NCI-H1105 (cell line): ENCODE measurements at places on chromosomes 1 and 21.
A peak's percentile ranks its signal among the peaks of the same experiment; 100 is the strongest.

- no peak for DNase-seq
These were observed 172.0 kb upstream of the KIAA0040 start for GRCh38 chr1:175364424-175365076.

DNA sequence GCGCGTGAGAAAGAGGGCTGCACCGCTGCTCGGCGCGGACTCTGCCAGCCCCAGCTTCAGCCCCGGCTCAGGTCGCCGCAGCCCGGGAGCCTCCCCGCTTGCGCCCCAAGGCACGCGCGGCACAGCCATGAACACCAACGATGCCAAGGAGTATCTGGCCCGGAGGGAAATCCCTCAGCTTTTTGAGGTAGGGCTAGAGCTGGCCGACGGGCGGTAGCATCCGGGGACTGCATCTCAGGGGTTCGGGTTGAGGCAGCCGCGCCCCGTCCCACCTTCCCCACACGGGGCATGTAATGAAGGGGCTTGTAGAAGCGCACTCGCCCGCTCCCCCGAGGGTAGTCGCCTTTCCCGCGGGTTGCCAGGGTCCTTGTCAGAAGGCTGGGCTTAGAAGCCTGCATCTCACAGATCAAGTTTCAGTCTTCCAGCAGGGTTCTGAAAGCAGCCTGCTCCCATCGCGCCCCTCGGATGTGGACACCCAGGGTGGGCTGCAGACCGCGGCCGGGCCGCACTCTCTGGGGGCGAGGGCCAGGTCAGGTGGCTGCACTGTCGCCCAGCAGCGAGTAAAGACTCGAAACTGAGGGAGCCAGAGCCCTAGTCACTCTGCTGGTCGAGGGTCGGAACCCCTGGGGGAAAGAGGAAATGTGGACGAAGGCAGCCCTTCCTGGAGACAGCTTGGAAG is 507 bp downstream of the AK5 start:
- DNase-seq = no peak

DNA sequence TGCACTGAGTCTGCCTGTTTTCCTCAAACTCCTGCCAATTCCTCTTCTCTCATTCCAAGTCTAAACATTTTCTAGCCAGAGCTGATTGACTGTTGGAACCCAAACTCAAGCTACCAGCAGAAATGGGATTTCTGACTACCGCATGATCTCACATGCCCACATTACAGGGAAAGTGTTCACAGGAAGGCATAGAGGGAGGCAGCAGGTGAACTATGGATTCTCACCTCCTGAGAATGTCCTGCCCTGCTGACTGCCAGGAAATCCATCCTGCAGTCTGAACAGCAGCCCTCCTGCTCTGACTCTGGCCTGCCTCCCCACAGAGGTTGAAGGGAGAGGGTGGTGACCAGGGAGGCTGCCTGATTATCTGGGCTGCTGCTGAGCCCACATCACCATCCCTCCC is 22.5 kb downstream of the IQGAP3 start:
- DNase-seq = no peak

- DNase-seq = no peak
These were observed 350.4 kb downstream of the AMY1C start for GRCh38 chr1:104100115-104100514.

GRCh38 chr1:247119600-247120407 is 15.6 kb upstream of the ZNF669 start:
- no peak for DNase-seq

DNA sequence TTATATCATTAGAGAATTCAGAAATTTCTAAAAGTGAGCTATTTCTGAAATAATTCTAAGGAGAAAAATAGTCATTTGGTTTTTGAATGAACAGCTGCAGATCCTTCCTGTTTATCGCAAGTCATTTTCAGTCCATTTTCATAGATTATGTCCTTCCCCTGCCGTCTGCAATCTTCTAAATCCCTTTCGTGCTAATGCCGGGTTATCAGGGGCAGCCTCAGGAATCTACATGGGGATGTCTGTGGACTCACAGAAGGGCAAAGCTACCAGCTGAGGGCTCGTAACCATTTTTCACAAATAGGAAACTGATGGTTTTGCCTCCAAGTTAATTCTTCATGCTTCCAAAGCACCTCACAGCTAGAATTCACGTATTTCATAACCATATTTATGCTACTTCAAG is 23.0 kb downstream of the RCAN3 start:
- no peak for DNase-seq

GRCh38 chr1:112296908-112297307 is 99.1 kb upstream of the CTTNBP2NL start:
- no peak for DNase-seq

GRCh38 chr1:118101999-118102398 is 83.0 kb downstream of the SPAG17 start:
- DNase-seq = no peak

DNA sequence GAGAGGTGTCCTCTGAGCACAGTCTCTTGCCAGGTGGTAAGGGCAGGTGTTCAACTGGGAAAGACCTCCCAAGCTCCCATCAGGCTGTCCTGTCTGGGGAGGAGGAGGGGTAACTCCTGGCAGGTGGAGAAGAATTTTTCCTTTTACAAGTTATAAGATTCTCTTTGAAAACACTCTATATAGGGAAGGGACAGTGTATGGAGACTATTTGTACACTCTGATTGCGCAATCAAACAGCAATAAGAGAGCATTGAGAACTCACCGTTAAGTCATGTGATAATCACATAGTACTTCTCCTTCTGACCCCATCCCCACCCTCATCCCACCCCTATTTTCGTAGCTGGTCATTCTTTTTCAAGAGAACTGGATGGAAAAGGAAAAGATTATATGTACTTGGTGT is 179.3 kb upstream of the ZNF644 start:
- peak; percentile 25 for DNase-seq

DNA sequence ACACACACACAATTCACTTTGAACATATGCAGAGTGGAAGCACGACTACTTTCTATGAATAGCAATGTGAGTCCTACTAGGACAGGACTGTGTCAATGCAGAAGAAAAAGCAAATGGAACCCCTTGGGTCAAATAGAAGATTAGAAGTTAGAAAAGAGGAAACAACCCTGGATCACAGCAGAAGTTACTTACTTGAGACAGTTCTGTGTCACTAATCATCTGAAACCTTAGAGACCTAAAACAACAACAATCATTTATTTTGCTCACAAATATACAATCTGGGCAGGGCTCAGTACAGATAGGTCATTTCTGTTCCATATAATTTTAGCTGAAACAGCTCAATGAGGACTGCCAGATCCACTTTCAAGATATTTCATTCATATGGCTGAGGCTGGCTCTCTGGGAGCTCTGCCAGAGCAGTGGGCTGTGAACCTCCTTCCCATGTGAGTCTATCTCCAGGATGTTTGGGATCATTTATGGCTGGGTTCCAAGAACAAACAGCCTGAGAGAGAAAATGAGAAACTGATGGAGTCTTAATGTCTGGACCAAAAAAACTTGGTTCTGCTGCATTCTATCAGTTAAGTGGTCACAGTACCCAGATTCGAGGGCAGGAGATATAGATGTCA is 42.5 kb upstream of the IL10 start:
- peak; percentile 83 for DNase-seq

- DNase-seq = no peak
These were observed 102.8 kb downstream of the RHOU start for GRCh38 chr1:228837817-228838716.

GRCh38 chr1:178093951-178094738 is at the start of gene RASAL2:
Gene RASAL2 (plus strand): TSS chr1:178094104. CDS start chr1:178094493, 389 bp downstream.
- DNase-seq = peak; percentile 26

DNA sequence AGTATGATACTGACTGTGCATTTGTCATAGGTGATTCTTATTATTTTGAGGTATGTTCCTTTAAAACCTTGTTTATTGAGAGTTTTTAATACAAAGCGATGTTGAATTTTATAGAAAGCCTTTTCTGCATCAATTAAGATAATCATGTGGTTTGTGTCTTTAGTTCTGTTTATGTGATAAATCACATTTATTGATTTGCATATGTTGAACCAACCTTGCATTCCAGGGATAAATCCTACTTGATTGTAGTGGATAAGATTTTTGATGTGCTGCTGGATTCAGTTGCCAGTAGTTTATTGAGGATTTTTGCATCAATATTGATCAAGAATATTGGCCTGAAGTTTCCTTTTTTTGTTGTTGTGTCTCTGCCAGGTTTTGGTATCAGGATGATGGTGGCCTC is 158.0 kb downstream of the CENPF start:
- DNase-seq = no peak

- DNase-seq = no peak
These were observed 8.4 kb downstream of the NCSTN start for GRCh38 chr1:160351629-160352028.

GRCh38 chr1:230496451-230496850 is 70.3 kb upstream of the PGBD5 start:
- DNase-seq = no peak

DNA sequence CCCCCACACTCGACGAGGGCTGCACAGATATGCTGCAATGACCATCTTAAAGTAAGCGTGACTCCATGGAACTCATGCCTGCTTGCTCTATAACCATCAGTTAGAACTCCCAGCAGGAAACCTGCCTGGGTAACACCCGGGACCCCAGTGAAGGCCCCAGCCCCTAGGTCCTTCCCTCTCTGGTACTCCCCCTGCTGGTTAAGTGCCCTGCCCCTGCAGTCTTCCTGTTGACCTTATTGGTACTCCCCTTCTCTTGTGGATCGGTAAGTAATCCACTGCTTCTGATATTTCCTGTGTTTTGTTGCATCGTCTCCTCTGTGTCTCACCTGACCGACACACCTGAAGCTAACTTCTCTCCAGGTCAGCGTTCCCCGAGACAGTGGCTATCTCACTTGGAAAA is 104.8 kb upstream of the COG2 start:
- DNase-seq = no peak

DNA sequence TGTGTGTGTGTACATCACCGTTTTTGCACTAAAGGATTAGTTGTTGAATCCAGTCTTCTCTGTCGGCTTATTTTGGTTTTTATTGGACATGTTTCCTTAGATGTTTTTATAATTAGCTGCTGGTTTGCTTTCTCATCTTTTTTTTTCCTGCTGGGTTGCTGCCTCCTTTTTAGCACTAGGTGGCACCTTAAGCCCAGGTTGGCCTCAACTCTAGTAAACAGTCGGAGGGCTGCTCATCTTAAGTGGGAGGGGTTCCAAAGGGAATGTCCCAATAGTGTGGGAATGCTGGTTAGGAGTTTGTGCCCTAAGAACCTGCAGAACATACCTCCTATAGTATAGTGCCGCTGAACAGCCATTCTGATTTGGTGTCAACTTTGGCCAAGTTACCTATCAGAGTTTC is 570.1 kb upstream of the CXADR start:
- no peak for DNase-seq

DNA sequence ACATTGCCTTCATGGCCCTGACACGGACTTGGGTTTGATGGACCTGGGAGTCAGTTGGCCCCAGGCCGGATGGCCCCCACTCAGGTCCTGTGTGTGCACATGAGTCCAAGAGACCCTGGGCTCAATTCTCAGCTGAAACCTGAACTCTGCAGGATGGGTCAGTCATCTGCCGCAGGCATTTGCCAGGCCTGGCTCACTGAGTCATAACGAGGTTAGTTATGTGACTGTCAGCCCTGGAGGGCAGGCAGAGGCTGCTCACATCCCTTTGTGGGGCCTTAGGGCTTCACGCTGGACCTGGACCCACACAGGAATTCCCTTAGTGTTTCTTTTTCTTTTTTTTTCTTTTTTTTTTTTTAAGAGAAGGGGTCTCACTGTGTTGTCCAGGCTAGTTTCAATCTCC is 46.5 kb downstream of the PSMG1 start:
- no peak for DNase-seq

GRCh38 chr1:172289448-172289847 is 131.0 kb upstream of the C1orf105 start:
- no peak for DNase-seq
